AG04450 (cell line): ENCODE measurements at places on chromosomes 11 and 22.

DNA sequence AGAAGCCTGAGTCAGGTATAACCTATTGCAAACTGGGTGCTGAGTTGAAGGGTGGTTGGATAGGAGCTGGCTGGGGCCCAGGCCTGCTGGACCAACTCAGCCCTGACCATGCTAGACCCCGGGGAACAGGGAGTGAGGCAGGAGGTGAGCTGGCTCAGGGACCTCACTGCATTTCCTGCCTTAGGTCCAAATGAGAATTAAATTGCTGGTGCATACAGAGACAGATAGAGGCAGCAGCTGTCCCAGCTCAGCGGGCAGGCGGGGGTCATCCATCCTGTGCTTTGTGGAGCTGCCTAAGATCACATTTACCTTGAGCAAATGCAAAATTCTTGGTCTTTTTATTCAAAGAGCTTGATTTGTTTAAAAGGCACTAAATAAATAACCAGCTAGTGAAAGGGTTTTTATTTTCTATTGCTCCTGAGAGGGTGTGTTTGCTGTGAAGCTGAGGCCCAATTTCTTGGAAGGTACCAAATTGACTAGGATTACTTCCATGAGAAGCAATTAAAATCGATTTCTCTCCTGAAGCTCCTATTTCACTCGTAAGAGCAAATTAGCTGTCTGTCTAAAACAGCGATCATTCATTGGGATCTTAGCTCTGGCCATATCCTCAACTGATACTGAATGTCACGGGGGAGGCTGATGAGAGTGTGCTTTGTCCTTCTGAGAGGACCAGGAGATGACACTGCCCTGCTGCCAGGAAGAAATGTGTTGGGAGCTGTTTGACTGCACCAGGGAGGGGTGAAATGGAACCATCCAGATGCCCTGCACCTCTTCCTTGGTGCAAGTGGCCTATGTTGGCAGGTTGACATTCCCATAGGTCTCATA, 24.9 kb downstream of the USH1C start:
- DNase-seq = no peak

DNA sequence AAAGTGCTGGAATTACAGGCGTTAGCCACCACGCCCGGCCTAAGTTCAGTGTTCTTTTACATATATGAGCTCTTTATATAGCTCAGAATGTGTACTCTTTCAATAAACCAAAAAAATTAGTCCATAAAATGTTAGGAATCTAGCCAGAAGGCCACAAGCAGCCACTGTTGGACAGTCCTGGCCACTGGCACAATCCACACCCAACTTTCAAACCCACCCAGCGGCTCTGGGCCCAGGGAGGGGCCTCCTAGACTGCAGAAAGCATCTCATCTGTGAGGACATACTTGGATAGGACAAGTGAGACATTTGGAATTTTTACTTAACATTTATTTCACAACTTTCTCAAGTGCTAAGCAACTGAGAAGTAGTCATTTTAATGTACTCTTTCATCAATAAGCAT, 6.4 kb downstream of the PACSIN2 start:
- DNase-seq = no peak

DNA sequence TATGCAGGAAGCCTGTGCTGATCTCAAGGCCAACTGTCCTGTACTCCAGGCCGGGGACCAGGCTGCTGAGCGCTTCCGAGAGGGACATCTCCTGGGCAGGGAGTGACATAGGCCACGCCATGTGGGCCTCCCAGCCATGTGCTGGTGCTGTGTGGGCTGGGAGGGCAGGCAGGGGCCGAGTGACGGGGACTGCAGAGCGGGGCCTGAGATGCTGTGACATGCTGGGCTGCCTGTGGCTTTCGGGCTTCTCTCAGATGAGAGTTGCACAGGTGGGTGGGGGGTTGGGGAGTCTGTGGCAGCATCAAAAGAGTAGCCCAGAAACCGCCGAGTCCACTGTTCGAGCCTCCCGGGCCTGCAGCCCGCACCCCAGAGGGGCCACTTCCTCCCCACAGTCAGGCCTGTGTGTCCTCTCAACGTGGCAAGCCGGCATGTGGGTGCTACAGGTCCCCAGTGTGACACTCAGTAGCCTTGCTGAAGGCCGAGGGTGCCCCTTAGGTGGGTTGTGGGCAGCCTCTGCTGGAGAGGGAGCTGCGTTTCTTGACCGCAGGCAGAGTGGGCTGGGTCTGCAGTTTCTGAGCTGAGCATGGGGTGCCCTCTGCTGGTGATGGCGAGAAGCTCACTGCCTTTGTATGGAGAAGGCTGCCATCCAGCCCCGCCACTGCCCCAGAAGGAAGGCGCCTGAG, 101.2 kb downstream of the BCR start:
- DNase-seq = peak; percentile 50

DNA sequence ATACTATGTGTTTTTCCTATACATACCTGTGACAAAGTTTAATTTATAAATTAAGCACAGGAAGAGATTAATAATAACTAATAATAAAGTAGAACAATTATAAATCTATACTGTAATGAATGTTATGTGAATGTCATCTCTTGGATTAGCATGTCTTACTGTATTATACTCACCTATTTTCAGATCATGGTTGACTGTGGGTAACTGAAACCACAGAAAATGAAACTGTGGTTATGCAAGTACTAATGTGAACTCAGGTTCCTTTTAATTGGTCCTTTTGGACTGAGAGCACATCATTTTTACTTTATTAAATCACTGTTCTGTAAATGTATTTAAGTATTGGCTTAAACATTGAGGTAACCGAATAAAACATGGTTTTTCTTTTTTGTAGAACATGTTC, 108.8 kb downstream of the PPP6R3 start:
- no peak for DNase-seq

- no peak for DNase-seq
These were observed 39.7 kb upstream of the OR5AK2 start for GRCh38 chr11:56948991-56949515.

- no peak for DNase-seq
These were observed 31.1 kb downstream of the NECTIN1 start for GRCh38 chr11:119697882-119698281.

GRCh38 chr11:115674937-115675544, 170.8 kb upstream of the CADM1 start:
- DNase-seq = no peak

DNA sequence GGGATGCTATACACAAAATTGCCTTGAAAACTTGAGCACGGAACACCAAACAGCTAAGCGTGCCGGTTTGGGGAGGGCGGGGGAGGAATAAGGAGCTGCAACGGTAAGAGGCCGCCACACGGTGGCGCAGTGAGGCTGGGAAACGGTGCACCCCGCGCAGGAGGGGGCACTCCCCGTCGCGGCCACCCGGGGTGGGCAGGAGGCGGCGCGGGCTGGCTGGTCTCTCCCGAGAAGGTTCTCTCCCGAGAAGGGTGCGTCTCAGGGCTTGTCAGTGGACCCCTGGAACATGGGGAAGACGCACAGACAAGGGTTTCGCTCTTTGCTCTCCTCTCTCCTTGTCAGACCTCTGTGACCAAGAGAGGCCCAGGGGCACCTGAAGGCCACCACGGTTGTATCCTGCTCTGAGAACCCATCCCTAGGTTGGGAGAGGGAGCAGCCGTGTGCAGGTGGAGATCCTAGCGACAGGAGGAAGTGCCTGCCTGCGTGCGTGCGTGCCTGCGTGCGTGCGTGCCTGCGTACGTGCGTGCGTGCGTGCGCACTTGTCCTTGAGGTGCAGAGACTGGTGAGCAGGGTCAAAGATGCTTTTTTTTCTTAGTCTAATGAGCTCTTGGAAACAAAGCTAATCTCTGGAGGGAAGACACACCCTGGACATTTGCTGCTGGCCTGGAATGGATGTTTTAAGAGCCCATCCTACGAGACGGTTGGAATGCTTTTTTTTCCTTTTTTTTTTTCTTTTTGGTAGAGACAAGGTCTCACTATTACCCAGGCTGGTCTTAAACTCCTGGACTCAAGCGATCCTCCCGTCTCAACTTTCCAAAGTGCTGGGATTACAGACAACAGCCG, 18.1 kb upstream of the JAM3 start:
- DNase-seq = no peak

DNA sequence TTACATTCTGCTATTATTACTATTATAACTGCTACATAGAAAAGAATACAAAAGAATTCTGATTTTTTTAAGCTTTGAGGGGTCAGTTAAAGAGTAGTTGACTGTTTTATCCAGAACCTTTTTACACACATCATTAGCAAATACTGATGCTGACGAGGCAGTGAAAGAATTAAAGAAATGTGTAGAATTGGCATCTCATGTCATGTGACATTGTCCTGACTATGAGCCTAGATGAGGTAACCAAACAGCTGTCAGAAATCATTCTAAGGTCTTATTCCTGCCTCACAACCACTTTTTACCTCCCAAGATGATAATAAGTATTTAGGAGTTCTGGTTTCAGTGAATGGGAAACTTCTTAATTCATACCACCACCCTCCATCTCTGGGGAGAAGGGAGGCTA, 121.0 kb downstream of the SLC1A2 start:
- no peak for DNase-seq

DNA sequence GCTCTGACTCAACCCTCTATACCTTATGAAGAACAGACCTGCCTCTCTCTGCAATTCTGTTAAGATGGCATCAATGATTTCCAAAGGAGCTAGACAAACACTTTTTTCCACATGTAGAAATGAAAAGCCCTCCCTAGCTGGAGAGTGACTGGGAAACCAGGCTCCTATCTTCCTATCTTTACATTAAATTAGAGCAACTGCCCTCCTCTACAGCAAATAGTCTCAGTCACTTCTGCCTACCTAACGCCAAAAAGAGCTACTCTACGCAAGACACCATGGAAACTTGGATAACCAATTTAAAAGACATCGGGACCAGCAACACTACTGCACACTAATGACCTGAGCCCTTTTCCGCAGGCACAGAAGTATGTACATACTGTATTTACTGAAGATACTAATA, 84.8 kb downstream of the MICAL3 start:
- no peak for DNase-seq
